ENCODE measurements at places on chromosomes 7 and 10.

GRCh38 chr7:156816943-156817572 lies 75.9 kb downstream of the LMBR1 start:
- DNase-seq, result no peak

DNA sequence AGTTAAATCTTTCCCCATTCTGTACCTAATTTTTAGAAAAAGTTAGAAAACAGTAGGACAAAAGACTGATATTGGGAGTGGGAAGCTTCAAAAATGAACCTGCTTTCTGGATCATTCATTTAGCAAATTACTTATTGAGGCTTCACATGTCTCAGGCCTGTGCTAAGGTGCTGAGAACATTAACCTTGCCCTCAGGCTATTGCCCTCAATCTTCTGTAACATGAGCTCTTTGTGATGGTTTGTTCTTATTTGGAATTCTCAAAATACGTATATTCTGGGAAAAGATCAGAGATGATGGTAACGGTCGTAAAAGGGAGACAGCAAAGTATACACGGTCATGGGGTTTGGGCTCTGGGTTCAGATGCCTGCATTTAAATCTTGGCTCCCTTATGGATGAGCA lies 39.5 kb upstream of the PRKG1 start:
- DNase-seq, result no peak

DNA sequence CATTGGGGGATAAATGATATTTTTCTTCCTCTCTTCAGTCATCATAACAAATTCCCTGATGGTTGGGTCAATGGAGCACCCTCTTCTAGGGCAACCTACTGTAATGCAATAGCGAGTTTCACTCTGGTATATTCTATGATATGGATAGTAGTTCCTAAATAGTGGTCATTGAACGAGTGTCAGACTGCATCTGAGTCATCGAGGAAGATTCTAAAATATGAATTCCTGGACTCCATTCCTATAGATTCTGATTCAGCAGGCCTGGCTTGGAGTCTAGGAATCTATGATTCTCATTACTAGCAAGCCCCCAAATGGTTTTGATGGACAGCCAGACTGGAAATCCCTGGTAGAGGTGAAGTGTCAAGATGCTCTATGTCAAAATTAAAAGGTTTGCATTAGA lies 254.5 kb downstream of the BUB3 start:
- DNase-seq, result no peak

GRCh38 chr7:130939321-130940095 lies 205.5 kb upstream of the KLF14 start:
- DNase-seq, result no peak

GRCh38 chr7:151550656-151551286 lies 31.1 kb upstream of the RHEB start:
- no peak for DNase-seq

GRCh38 chr10:53697038-53697437 lies 924.5 kb upstream of the MBL2 start:
- DNase-seq, result no peak

- DNase-seq, result no peak
These were observed 86.2 kb upstream of the DYNC1I1 start for GRCh38 chr7:95686109-95686508.

- no peak for DNase-seq
These were observed 37.7 kb downstream of the ARHGAP19 start for GRCh38 chr10:97254694-97255093.

Data from stimulated activated CD8-positive, alpha-beta memory T cell treated with anti-CD3 and anti-CD28 coated beads, Interleukin-4, amount 100 ng/mL, for 1 hour (primary cell).